ENCODE measurements at places on chromosomes 5 and 9.

GRCh38 chr9:138097501-138097991, 220.0 kb downstream of the CACNA1B start:
- no peak for DNase-seq

- DNase-seq, result no peak
These were observed 76.0 kb downstream of the IPO11 start for GRCh38 chr5:62488531-62488930.

DNA sequence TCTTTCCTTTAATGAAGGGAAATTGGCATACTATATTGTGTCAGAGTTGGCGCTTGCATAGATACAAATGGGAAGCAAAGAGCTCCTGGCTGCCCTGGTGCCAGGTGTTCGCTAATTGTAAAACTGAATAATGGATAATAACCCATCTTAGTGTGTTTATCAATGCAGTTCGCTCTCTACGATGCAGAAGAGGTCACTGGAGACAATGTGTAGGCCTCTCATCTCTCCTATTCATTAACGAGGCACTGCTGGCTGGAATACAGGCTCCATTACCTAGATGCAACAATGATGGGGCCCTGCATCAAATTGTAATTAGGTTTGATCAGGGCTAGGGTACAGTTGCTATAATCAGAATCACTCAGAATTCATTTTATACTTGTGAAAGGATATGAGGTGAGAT, 171.0 kb downstream of the RMI1 start:
- DNase-seq, result no peak

GRCh38 chr9:125332527-125332926, 70.9 kb downstream of the GAPVD1 start:
- DNase-seq, result peak; percentile 78

GRCh38 chr9:6838158-6838557, 80.4 kb downstream of the KDM4C start:
- no peak for DNase-seq

- DNase-seq, result no peak
These were observed 126.1 kb downstream of the ESM1 start for GRCh38 chr5:54859316-54859715.

DNA sequence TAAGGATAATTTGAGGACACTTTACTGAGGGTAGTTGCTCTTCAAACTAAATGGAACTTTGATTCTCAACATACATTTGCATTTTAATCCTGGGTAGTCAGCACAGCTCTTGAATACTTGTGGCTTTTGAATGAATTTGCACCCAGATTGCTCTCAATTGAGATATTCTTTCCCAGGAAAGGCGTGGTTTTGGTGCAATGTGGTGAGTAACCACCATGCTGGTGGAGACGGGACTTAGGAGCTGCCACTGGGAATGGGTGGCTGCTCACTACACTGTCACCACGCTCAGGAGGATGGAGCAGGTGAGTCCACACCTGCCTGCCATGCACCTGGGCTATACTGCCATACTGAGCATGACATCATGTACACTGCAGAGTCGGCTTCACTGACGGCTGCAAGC, 99.2 kb downstream of the IRX1 start:
- no peak for DNase-seq

GRCh38 chr9:34674440-34674839, 12.0 kb upstream of the CCL27 start:
- no peak for DNase-seq

DNA sequence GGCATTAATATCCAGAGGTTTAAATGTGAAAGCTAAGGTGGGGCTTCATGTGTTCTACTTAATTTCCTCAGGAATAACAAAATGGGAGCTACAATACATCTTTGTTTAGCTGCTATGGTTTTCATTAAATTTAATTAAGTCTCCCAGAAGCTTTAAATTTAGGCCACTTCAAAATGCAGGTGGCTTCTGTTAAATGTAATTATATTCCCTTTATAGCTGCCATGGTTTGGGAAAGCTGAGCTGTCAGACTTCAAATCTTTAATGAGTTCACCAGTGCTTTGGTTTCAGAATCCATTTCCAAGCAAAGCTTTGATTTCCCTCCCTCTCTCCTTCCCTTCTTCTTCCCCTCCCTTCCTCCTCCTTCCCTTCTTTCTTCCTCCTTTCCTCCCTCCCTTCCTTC, 58.4 kb upstream of the FAM170A start:
- DNase-seq, result no peak

- peak; percentile 41 for DNase-seq
These were observed 2.2 kb downstream of the UNC5A start for GRCh38 chr5:176812269-176813259.

DNA sequence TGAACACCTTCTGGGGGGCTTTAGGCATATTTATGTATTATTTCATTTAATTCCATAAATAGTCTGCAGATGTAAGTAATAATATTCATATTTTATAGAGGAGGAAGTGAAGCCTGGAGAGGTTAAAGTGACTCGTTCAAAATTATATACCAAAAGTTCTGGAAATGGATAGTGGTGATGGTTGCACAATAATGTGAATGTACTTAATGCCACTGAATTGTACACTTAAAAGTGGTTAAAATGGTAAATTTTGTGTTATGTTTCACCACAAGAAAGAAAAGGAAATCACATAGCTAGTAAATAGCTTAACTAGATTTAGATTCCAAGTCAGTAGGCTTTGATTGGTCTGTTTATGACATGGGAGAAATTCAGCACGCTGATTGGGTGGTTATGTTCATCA, 13.0 kb upstream of the TMEFF1 start:
- DNase-seq, result no peak
